Common myeloid progenitor, CD34-positive (primary cell): ENCODE measurements at places on chromosomes 4 and X.

GRCh38 chr4:124804584-124804983 lies 92.1 kb upstream of the ANKRD50 start:
- no peak for DNase-seq

DNA sequence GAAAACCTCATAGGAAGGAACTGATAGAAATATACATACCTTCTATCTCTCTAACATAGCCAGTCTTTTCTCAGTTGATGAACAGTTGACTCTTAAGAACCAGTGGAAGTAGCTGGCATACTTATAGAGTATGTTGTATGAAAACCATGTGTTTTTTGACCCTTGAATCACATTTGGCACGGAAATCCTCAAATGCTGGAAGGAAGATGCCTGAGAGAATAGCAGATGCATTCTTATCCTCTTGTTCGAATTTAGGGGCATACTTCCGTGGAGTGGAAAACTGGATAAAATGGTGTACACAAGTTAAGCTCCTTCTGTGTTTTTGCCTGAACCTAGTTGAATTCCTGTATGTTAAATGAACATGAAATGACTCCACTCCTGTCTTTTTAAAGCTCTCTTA lies 145.5 kb downstream of the PCDH7 start:
- DNase-seq, result no peak

DNA sequence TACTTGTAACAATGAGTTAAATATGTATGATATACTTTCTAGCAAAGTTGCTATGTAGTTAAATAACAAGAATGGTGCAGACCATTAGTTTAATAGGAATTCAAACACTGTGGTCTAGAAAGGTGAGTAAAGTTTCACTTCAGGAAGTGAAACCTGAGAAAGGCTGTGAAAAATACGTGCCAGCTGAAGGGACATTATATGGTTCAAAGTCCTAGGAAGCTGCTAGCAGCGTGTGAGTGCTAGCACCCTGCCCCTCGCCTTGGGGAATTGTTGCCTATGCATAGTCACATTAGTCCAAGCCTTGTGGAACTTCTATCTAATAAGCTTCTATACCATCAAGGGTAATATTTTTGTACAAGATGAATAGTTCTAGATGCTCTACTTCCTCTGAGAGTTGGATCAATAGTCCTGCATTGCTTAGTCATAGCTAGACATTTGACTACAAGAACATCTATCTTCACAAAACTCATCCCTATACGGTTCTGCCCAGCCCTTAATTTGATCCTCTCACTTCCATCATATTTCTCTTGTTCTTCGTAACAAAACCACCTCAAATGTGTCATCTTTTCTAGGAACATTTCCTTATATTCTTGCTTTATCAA lies 45.8 kb upstream of the ARSJ start:
- no peak for DNase-seq

GRCh38 chr4:174538123-174538875 lies 16.0 kb upstream of the HPGD start:
- DNase-seq, result no peak

DNA sequence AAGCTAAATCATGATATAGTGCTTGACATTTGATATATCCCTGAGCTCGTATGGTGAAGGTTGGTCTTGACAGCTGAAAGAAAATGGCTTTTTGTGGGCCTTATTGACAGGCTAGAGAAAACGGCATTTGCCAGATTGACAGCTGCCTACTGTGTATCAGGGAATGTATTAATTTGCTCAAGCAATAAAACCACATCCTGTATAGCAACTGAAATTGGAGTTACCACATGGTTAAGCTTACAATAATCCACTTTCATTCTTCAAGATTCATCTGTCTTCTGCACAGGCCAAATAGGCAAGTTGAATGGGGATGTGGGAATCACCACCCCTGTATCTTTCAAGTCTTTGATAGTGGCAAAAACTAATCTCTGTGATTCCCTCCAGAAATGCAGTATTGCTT lies 76.2 kb upstream of the IL2 start:
- DNase-seq, result no peak

DNA sequence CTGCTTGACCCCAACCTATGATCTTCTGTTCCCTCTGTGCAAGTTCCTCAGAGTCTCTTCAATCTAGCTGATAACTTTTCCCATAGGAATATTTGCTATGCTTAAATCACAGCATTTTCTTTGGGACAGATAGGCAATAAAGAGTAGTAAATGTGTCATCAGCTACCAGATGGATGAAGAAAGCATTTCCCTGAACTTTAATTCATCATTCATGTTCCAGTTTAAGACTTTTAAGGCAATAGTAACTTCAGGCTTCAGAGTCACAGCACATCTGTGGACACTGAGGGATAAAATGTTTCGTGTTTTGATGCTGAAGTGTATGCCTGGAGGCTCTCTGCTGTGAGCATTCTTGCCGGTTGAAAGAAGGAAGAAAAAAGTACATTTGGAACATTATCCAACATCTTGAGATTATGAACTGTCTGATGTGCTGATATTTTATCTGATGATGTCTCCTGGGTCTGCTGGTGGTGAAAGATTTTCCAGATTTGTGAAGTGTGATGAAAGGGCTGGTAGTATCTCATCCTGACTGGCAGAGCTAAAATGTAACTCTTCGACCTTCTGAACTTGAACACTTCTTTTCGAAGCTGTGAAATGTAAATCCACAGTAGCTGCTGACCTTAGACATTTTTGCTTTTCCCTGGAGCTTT lies 133.7 kb downstream of the DCLK2 start:
- no peak for DNase-seq

GRCh38 chr4:137283737-137284136 lies 248.6 kb downstream of the PCDH18 start:
- DNase-seq, result no peak

DNA sequence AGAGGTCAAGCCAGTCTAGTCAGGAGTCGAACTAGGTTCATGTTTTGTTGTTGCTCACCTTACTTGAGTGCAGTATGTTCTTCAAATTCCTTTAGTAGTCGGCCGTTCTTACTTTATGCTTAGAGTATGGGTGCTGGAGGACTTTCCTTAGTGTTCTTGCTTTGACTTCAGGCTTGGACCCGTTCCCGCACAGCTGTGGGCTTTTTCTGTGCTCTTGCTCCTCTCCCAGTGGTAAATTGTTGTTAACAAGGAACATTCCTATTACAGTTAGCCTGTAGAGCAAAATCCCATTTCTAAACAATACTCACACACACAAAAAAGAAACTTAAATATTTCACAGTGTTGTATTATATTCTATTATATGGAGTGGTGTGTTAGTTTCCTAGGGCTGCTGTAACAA lies 113.5 kb downstream of the RAP1GDS1 start:
- DNase-seq, result no peak
